Stimulated activated CD8-positive, alpha-beta memory T cell treated with anti-CD3 and anti-CD28 coated beads, Interleukin-2, amount 100 ng/mL, for 48 hours (primary cell): ENCODE measurements at places on chromosomes 12 and 14.

DNA sequence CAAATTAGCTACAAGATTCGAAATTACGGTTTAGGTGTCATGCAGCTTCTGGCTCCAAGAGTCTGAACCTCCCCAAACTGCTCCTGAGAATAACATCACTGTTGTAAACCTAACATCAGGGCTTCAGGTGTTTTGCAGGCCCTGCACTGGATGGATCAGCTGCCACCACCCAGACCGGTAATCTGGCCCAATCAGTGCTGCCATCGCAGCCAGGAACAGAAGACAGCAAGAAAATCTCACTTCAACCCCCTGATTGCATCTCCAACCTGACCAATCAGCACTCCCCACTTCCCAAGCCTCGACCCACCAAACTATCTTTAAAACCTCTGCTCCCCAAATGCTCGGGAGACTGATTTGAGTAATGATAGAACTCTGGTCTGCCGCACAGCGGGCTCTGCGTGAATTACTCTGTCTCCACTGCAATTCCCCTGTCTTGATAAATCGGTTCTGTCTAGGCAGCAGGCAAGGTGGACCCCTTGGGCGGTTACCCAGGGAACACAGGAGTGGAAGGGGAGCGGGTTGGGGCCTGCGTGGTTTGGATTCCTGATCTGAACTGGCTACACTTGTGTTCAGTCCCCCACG lies 268.5 kb upstream of the SFSWAP start:
- DNase-seq: no peak

GRCh38 chr12:119715268-119715620 lies 47.3 kb downstream of the PRKAB1 start:
- no peak for DNase-seq

DNA sequence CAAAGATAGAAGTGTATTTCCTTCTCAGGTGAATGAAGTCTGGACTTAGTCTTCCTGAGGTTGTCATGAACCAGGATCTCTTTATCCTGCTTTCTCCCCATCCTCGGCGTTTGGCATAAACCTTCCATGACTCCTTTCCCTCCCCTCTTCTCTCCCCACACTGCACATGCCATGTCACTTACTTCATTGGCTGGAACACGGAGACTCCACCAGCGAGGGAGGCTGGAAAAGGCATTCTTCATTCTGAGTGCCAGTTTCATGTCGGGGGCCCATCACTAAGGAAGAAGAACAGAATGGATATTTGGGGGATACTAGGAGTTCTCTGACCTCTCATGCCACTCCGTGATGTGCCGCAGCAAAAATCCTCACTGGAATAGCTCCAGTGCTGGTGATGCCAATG lies 105.6 kb downstream of the VCPKMT start:
- DNase-seq: no peak

GRCh38 chr12:88615490-88615889 lies 35.2 kb upstream of the KITLG start:
- no peak for DNase-seq

GRCh38 chr14:22488522-22489243 lies 100.3 kb downstream of the DAD1 start:
- DNase-seq: no peak

DNA sequence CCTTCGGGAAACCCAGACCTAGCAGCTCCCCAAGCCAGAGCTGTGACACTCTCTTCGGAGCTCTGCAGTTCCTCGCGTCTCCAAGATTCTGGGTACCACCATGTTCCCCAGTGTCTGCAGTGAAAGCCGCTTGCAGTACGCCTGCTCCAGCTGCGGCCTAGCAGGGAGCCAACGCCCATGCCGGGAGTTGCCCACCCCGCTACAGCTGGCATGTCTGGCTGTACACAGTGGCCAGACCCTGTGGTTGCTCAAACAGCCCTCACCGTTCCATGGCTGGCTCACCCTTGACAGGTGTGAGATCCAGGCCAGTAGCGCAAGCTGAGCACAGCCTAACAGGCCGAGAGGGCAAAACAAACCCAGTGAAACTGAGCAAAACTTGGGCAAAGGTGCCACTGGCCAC lies 503.8 kb upstream of the RPL10L start:
- no peak for DNase-seq

DNA sequence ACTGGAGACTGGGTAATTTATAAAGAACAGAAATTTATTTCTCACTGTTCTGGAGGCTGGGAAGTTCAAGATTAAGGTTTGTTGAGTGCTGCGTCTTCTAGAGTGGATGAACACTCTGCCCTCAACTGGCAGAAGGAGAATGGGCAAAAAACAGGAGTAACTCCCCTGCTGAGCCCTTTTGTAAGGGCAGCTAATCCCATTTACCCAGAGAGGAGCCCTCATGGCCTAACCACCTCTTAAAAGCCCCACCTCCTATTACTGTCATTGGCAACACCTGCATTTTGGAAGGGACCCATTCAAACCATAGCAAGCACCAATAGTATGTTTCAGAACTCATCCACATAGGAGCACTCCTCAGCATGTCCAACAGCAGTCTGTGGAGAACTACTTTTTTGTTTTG lies 47.4 kb downstream of the BORCS5 start:
- DNase-seq: no peak
